ENCODE measurements at places on chromosomes 1 and 21.

- peak; percentile 98 for DNase-seq
Measured at GRCh38 chr1:28648474-28649198, at the start of gene RNU11. TSS of gene RNU11 (plus strand) at chr1:28648600.

DNA sequence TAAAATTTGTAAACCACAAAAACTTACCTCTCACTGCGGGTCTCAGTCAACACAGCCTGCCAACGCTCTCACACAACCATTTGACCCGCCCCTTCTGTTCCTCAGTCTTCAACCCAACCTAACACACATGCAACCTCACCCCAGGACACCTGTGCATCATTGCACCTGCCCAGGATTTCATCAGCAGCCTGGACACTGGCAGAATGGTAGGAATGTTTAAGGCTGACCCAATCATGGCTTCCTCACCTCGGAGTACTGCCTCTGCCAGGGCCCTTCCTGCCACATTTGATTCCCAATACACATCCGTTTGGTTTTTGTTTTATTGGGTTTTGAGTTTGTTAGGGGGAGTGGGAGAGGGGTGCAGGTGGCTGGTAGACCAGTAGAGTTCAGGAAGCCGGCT, 40.7 kb downstream of the TOMM20 start:
- peak; percentile 61 for DNase-seq

DNA sequence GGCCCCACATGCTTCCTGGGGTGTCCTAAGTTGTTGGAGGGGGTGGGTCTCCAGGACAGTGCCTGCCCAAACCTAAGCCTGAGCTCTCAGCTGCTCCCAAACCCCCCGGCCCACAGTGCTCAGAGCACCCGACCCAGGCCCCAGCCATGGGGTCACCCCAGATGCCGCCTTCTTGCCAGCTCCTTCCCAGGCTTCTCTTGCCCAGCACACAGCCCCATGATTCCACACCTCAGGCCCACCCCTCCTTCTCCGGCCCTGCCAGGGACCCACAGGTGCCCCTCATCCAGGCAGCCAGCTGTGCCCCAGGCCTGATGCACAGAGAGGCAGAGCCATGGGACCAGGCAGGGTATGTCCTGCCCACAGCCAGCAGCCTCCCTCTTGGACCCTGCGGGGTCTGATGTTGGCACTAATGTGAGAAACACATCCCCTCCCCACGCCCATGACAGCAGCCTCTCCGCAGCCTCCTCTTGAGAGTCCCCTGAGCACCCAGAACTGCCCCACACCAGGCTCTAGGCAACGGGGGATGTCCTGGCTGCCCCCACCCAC, 4.9 kb downstream of the WNT9A start:
- no peak for DNase-seq

DNA sequence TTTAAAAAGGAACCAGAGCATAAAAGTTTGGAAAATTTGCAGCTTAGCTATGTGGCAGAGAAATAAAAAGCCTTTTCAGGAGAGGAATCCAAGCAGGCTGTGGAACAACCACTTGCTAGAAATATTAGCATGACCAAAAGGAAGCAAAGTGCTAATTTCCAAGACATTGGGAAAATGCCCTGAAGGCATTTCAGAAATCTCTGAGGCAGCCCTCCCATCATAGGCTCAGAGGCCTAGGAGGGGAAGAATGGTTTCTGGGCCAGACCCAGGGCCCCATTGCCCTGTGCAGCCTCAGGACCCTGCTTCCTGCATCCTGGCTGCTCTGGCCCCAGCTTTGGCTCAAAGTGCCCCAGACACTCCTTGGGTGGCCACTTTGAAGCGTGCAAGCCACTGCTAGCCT, 56.8 kb downstream of the TENT5C start:
- no peak for DNase-seq

GRCh38 chr1:47997289-47998200, at the start of gene TRABD2B:
TSS of gene TRABD2B (minus strand) at chr1:47997385.
- peak; percentile 53 for DNase-seq

- peak; percentile 25 for DNase-seq
Measured at GRCh38 chr1:53121319-53122172, 20.9 kb downstream of the SLC1A7 start.

DNA sequence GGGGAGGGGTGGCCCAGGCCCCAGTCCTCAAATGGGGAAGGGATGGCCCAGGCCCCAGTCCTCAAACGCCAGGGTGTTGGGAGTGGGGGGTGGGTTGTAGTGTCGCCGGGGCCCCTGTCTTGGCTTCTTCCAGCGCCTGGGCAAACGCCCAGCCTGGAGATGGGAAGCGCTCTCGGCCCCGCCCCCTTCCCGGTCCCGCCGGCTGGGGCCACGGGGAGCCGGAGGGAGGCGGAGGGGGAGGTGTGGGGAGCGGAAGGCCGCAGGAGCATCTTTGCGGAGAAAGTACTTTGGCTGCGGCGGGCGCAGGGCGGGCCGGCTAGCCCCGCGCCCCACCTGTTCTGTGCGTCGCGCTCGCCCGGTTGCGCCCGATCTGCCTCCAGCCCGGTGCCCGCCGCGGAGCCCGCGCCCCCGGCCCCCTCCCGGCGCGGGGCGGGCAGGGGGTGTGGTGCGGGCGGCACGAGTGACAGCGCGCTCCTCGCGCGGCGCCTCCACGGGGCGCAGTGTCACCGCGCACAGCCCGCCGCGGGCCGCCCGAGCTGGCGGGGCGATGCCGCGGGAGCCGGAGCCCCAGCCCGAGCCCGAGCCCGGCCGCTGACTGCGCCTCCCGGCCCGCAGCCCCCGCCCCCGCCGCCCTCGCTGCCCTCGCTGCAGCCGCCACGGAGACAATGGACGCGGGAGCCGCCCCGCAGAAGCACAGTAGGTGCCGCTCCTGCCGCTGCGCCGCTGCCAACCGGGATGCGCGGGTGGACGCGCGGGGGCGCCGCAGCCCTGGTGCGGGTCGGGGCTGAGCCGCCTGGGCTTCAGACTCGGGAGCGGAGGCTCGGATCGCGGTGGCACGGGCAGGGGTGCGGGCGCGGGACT, 31.1 kb upstream of the PEX10 start:
- no peak for DNase-seq

- peak; percentile 60 for DNase-seq
Measured at GRCh38 chr1:223142795-223143536, at the start of gene TLR5. TSS of gene TLR5 (minus strand) at chr1:223143248. CDS start at chr1:223113031, 30,217 bp downstream.

- no peak for DNase-seq
Measured at GRCh38 chr1:81458186-81458585, 342.5 kb upstream of the ADGRL2 start.

DNA sequence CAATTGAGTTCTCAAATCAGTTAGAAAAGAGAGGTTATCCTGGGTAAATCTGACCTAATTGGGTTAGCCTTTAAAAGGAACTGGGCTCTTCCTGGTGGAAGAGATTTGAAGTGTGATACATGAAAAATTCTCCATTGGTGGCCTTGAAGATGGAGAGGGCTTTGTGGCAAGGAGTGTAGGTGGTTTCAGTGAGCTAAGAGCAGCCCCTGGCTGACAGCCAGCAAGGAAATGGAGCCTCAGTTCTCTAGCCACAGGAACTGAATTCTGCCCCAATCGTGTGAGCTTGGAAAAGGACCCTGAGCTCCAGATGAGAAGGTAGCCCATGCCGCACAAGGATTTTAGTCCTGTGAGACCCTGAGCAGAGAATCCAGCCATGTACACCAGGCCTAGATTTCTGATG, 12.7 kb upstream of the HYI start:
- no peak for DNase-seq
